ENCODE measurements at places on chromosomes 4 and X. TPM values are rescaled to one million over a fixed set of nuclear protein-coding genes. Genes with fewer than 3 reads are reported as not detected.

Gene HMX1
- total RNA-seq: not detected

Gene CD38
- 0.94 TPM for total RNA-seq

Gene SETD7
- 51.4 TPM for total RNA-seq

Gene PIR
- 5.5 TPM for total RNA-seq

Gene PSAPL1
- not detected for total RNA-seq

Gene GPRIN3
- 2.6 TPM for total RNA-seq

Gene GNRHR
- total RNA-seq: not detected

Gene CXXC4
- 10.6 TPM for total RNA-seq

DNA sequence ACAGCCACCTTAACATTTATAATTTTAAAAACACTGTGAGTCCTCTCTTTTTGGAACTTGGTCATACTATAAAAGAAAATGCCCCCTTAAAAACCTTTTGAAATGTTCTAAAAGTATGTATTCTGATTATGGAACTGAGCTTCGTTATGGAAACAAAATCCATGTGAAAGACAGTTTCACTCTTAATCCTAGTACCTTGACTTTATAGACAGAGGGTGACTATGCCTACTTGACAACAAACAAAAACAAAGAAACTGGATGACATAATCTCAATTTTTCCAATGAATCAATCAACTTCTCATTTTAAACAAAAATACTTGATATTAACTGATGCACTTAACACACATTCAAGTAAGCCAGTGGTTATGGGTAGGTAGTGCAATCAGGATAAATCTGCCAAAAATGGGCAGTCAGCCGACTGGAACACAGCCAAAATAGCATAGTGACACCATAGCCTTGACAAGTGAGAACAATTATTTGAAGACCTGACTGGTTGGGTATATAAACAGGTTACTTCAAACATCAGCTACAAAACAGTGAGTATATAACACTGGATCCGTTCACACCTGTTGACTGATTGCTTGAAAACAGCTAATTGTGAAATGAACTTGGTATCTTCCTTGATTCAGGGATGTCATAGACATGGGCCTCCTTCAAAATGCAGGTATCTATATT is 265.5 kb downstream of the PPP3CA start:
- no peak overlapping the region for H3K4me3 ChIP-seq
- peaks cover 8% of the 10 kb centered on the region for H3K36me3 ChIP-seq
- H3K4me1 ChIP-seq: no peaks in the 10 kb centered on the region
- H3K27me3 ChIP-seq: no peaks in the 10 kb centered on the region
- DNase-seq: no peak

DNA sequence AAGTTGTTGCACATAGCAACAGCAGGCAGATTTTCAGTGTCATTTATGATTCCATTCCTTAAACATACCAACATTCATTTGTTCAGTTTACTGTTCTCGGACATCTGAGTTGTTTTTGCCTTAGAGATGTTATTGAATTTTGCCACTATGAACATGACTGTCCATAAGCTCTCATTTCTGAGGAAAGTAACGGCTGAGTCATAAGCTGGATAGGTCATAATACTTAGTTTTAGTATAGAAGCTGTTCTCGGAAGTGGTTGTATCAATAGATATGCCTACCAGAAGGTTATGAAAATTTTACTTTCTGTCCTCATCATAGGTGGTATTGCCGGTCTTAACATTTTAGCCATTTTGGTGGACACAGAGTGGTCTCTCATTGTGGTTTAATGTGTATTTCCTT is 157.1 kb upstream of the CLNK start:
- H3K4me1 ChIP-seq: no peaks in the 10 kb centered on the region
- no peaks in the 10 kb centered on the region for H3K36me3 ChIP-seq
- DNase-seq: no peak
- H3K27ac ChIP-seq: no peak overlapping the region
- no peaks in the 10 kb centered on the region for H3K27me3 ChIP-seq
- H3K4me3 ChIP-seq: no peak overlapping the region

DNA sequence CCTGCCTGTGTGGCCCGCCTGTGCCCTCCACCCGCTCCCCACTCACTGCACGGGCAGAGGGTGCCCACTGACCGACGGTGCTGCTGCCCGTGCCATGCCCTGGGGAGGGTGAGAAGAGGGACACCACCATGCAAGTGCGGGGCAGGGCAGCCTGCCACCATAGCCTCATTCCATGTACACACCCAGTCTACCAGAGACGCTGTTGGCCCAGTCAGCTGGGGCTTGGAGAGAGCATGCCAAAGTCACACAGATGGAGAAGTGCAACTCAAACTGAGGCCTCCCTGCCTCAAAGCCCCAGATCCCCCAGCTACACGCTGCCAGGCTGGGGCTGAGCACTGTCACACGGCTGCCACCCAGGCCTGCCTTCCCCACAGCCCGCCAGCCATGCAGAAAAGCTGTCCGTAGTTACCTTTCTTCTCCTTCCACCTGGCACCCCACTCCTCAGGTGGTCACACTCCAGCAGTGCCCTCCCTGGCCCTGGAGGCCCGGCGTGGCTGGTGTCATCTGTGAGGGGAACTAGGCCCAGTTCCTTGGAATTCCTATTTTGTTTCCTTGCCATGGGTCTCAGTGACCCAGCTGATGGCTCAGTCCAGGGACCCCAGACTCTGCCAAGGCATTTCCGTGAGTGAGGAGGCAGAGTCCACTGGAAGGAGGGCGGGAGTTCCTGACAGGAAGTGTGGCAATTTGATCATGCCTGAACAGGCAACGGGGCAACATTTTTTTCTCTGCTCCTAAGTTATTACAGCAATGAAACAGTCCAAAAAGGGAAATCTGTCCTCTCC is at the start of gene SLC2A9:
Gene SLC2A9, minus strand, starts transcription at position 627 of the 782 bp plus-strand sequence. Its CDS starts 68 bp downstream, at position 559.
- no peak for DNase-seq
- H3K27me3 ChIP-seq: no peaks in the 10 kb centered on the region
- H3K4me3 ChIP-seq: no peak within 1 kb of the TSS
- no peak within 1 kb of the TSS for H3K27ac ChIP-seq
- H3K4me1 ChIP-seq: peaks cover 7% of the 10 kb centered on the region

Data from astrocyte (in vitro differentiated cells and primary cell).